ENCODE measurements at places on chromosomes 11 and 22. TPM values are rescaled to one million over a fixed set of nuclear protein-coding genes. Genes with fewer than 3 reads are reported as not detected.

TTC36 gene
- total RNA-seq, result 0.56 TPM

DNA sequence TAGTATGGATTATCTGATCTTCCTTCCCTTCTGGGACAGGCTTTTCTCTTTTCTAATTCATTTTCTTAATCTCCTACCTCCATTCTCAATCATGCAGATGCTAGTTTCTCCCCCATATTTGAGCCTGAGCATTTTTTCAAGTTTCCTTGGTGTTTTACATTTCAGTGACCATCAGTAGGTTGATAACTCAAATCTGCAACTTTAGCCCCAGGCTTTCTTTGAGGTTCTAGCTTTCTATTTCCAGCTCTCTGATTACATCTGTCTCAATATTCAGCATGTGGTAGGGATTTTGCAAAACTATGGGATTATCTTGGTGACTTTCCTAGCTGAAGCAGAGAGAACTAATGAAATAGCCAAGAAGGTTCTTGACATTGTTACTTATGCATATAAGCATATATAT, 67.8 kb downstream of the ARHGEF12 start:
- H3K27ac ChIP-seq, result peak overlapping the region; percentile 95
- peaks cover 45% of the 10 kb centered on the region for H3K4me1 ChIP-seq
- DNase-seq, result no peak
- no peaks in the 10 kb centered on the region for H3K36me3 ChIP-seq
- no peaks in the 10 kb centered on the region for H3K27me3 ChIP-seq

C22orf31 gene
- total RNA-seq, result not detected

NAALAD2 gene
- total RNA-seq, result 30.9 TPM

DNA sequence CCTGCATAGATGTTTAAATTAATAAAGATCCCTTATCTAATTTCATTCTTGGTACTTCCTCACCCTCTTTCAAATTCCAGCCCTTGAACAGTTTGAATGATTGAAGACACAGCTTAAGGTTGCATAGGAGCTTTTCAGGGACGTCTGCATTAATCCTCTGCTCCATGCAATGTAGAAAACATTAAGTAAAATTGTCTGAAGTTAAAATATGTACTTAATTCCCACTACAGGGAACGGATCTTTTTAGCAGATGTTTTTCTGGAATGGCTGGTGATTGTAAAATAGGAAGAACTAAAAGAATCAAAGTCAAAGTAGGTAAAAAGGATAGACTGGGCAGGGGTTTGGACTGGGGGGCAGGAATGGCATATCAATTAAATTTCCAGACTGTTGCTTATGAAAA, 58.9 kb downstream of the ABTB2 start:
- no peak overlapping the region for H3K4me3 ChIP-seq
- no peak for DNase-seq
- peak overlapping the region; percentile 59 for H3K27ac ChIP-seq
- H3K27me3 ChIP-seq, result peaks cover 6% of the 10 kb centered on the region

DNA sequence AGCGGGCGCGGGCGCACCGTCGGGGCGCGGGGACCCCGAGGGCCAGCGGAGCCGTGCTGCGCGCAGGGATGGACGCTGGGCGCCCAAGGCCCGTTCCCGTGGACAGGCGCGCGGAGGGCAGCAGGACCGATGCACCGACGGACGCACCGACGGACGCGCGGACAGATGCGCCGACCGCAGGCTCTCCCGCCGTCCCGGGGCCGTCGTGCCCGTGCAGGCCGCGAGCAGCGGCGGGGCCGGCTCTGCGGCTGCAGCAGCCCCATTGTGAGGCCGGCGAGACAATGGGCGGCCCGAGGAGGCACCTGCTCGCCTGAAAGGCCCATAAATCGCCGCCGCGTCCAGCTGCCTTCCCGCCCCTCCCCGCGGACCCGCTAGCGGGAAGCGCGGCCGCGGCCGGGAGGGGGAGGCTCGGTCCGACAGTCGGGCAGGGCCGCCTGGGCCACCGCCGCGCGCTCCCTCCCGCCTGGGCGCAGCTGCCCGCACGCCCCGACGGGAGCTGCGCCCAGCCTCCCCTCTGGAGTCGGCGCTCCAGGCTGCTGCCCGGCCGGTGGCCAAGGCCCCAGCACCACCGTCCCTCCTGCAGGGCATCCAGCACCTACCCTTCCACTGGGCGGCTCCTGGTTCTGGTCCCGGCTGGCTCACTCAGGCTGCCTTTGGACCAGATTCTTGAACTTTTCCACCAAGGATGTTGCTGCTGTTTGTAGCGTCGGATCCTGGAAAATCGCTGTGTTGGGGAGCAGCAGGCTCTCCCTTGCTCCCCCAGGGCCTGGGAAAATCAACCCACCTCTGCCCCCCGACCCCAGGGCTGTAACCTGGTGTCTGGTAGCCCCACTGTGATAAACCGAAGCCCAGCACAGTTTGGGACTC, 15.8 kb downstream of the CDKN1C start:
- H3K4me1 ChIP-seq, result peaks cover 9% of the 10 kb centered on the region
- no peak overlapping the region for H3K27ac ChIP-seq
- H3K4me3 ChIP-seq, result no peak overlapping the region

- H3K36me3 ChIP-seq, result no peaks in the 10 kb centered on the region
- H3K4me3 ChIP-seq, result no peak overlapping the region
- no peaks in the 10 kb centered on the region for H3K27me3 ChIP-seq
- H3K4me1 ChIP-seq, result peaks cover 3% of the 10 kb centered on the region
- DNase-seq, result no peak
Measured at GRCh38 chr11:80822308-80822707, 1381.5 kb upstream of the TENM4 start.

GRCh38 chr11:110891411-110891810, 179.2 kb upstream of the ARHGAP20 start:
- peaks cover under 1% of the 10 kb centered on the region for H3K4me1 ChIP-seq
- DNase-seq, result no peak
- H3K4me3 ChIP-seq, result no peak overlapping the region
- H3K27ac ChIP-seq, result no peak overlapping the region

ALDH3B1 gene
- total RNA-seq, result not detected

- H3K4me3 ChIP-seq, result peak overlapping the region; percentile 56
- no peak overlapping the region for H3K27ac ChIP-seq
- H3K4me1 ChIP-seq, result peaks cover 78% of the 10 kb centered on the region
Measured at GRCh38 chr11:122777343-122777742, 61.0 kb upstream of the CRTAM start.

DNA sequence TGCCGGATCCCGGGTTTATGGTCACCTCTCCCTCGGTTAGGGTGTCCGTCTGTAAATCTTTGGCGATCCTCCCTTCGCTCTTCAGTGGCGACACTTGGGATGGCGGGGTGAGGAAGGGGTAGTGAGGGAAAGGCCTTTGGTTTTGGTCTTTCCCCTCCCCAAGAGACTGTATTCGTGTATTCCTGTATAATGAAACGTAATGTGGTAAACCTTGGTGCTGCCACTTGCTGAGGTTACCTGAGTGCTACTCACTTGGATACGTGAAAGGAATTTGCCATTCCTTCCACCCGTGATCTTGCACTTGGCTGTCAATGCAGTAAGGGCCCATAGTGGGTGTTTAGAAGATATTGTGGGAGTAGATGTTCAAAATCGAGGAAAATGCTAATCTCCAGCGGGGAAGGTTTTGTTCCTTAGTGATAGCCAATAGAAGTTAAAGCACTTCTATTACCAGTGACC, 578 bp upstream of the NUP160 start:
- H3K27me3 ChIP-seq, result peaks cover 4% of the 10 kb centered on the region
- DNase-seq, result no peak
- peak overlapping the region; percentile 86 for H3K27ac ChIP-seq
- H3K36me3 ChIP-seq, result peaks cover 9% of the 10 kb centered on the region
- peak overlapping the region; percentile 97 for H3K4me3 ChIP-seq

DNA sequence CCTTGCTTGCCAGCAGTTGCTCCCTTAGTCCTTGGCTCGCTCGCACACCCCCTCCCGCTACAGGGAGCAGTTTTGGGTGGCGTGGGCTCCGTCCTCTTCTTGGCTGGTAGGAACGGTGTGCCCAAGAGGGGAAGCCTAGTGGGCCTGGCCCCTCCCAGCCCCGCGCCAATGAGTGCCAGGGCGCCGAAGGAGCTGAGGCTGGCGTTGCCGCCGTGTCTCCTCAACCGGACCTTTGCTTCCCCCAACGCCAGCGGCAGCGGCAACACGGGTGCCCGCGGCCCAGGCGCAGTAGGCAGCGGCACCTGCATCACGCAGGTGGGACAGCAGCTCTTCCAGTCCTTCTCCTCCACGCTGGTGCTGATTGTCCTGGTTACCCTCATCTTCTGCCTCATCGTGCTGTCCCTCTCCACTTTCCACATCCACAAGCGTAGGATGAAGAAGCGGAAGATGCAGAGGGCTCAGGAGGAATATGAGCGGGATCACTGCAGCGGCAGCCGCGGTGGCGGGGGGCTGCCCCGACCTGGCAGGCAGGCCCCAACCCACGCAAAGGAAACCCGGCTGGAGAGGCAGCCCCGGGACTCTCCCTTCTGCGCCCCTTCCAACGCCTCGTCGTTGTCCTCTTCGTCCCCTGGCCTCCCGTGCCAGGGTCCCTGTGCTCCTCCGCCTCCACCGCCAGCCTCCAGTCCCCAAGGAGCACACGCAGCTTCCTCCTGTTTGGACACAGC, 1.6 kb downstream of the C11orf87 start:
- H3K4me1 ChIP-seq, result peaks cover 15% of the 10 kb centered on the region
- peak overlapping the region; percentile 78 for H3K4me3 ChIP-seq
- H3K36me3 ChIP-seq, result no peaks in the 10 kb centered on the region
- H3K27me3 ChIP-seq, result peaks cover 11% of the 10 kb centered on the region
- no peak for DNase-seq

TEX12 gene
- not detected for total RNA-seq
